Occipital lobe (tissue), 3 donors: ENCODE measurements at places on chromosomes 5 and 9. TPM values are rescaled to one million over a fixed set of nuclear protein-coding genes. Genes with fewer than 3 reads are reported as not detected.

Gene PCDHB13
- 9.2 TPM for total RNA-seq

Gene PTCH1
- total RNA-seq = 8.3 TPM

Gene FAXDC2
- total RNA-seq = 7.2 TPM

Gene CBY3
- not detected for total RNA-seq

Gene LCN1
- not detected for total RNA-seq

Gene ABLIM3
- total RNA-seq = 5.8 TPM

Gene CCDC192
- total RNA-seq = not detected

Gene PCDHGB4
- total RNA-seq = 12.9 TPM

Gene CSF1R
- total RNA-seq = 8.3 TPM

Gene TAS2R1
- total RNA-seq = 0.62 TPM

Gene SARDH
- total RNA-seq = 2.5 TPM

Gene QRFP
- total RNA-seq = not detected

Gene SPINK4
- total RNA-seq = not detected

Gene BTNL8
- total RNA-seq = not detected

Gene AK8
- total RNA-seq = 1.1 TPM

Gene HAVCR2
- 7.0 TPM for total RNA-seq

Gene LSM11
- 90.5 TPM for total RNA-seq

Gene SLC45A2
- total RNA-seq = 0.16 TPM

Gene SPINK7
- total RNA-seq = not detected

Gene TNPO1
- 299 TPM for total RNA-seq

Gene MLANA
- total RNA-seq = not detected

Gene C9orf50
- total RNA-seq = not detected

Gene EGR1
- 2.8 TPM for total RNA-seq

Gene OR1J2
- total RNA-seq = not detected

Gene CDKN2A
- not detected for total RNA-seq

Gene ACOT12
- 2.8 TPM for total RNA-seq
